Caco-2 (cell line): ENCODE measurements at places on chromosomes 13 and 19.

DNA sequence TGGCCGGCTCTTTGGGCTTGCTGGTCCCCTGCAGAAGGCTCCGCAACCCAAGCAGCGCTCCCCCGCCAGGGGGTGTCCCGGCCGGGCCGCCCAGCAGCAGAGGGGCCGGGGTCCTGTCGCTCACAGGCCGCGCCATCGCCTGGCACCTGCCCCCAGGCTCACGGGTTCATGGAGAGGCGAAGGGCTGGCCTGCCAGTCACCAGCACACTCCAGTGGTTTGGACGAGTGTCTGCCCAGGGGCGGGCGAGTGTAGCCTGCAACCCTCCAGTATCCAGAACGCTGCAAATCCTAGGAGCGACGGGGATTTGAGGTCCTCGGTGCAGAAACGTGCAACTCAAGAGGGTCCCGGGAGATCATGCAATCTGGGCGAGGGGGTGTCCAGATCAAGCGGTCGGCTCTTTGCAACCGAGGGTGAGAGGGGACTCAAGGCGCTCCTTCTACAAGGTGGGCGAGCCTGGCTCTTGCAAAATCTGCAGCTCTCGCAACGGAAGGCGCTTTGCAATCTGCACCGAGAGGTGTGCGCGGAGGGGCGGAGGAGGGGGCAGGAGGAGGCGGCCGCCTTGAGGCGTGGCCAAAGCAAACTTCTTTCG lies at the start of gene DBP:
Gene DBP, minus strand, starts transcription at position 521 of the 590 bp plus-strand sequence. Its CDS starts 385 bp downstream, at position 136.
- no peak for DNase-seq

GRCh38 chr13:23751195-23751594 lies 138.0 kb downstream of the MIPEP start:
- DNase-seq, result no peak

DNA sequence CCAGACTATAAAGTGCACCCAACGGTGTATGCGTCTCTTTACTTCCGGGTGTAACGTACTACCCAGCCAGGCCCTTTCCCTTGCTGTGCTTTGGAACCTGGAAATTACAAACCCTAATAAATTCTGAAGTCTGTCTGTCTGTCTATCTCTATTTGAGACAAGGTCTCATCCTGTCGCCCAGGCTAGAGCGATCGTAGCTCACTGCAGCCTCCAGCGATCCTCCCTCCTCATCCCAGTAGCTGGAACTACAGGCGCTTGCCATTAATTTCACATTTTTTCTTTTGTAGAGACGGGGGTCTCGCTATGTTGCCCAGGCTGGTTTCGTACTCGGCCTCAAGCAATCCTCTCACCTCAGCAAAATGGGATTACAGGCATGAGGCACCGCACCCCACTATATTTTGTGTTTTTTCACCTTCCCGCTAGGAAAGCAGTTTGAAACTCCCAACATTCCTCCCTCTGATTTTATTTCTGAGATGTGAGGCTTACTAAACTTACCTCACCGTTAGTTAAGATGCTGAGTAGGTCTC lies 469 bp upstream of the RNF6 start:
- no peak for DNase-seq

DNA sequence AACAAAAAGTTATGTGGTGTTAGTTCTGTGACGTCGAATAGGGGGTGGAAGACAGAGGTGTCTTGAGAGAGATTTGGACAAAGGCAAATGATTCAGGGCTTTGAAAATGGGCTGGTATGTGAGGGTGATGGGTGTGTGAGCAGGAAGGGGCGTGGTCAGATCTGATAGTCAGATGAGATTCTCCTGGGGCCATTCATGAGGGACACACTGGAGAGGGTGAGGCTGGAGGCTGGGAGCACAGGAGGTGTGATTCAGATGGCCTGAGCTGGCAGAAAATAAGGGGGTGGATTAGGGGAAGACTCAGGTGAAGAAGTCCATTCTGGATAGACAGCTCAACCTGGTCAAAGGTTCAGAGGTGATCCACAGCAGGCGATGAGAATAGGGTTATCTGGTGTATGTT lies 28.0 kb downstream of the CYP4F22 start:
- no peak for DNase-seq

GRCh38 chr19:10228920-10229319 lies 2.2 kb downstream of the S1PR2 start:
- DNase-seq, result peak; percentile 59

GRCh38 chr13:46804391-46804815 lies 7.4 kb upstream of the ESD start:
- no peak for DNase-seq

- DNase-seq, result peak; percentile 75
Observed at GRCh38 chr13:19818223-19818842, 35.6 kb upstream of the PSPC1 start.

DNA sequence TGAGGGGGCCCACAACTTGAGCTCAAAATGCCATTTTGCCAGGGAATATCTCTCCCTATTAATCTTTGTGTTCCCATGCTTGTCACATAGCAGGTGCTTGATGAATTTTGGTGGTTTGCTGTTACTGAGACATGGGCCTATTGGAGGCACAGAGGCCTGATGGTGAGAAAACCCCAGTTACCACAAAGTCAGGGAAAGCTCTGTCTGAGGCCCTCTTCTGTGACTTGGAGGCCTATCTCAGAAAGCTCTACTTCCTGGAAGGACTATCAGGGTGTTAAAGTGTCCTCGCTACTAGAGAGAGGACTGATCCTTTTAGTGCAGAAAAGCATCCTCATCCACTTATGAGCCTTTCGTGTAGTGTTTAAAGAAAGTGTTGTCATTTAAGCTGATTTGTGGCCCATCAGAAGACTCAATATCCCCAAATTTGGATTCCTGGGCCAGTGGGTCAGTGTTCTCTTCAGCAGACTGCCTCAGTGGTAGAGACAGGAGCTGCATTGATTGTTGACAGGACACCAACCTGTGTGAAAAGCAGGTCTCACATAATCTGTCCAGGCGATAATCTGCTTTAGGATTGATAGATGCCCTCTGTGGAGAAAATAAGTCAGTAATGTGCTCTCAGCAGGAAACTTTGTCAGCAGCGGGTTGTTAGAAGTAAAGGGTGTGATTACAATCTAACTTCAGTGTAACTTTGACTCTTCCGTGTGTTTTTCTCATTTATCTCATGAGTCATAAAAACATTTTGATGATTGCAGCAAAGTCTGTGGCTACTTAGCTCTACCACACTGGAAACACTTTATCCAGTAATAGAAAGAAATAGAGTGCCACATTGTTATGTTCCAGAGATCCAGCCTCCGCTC lies 121.0 kb downstream of the AKAP11 start:
- DNase-seq, result no peak

- peak; percentile 80 for DNase-seq
Observed at GRCh38 chr19:38233740-38234251, 9.8 kb upstream of the DPF1 start.

DNA sequence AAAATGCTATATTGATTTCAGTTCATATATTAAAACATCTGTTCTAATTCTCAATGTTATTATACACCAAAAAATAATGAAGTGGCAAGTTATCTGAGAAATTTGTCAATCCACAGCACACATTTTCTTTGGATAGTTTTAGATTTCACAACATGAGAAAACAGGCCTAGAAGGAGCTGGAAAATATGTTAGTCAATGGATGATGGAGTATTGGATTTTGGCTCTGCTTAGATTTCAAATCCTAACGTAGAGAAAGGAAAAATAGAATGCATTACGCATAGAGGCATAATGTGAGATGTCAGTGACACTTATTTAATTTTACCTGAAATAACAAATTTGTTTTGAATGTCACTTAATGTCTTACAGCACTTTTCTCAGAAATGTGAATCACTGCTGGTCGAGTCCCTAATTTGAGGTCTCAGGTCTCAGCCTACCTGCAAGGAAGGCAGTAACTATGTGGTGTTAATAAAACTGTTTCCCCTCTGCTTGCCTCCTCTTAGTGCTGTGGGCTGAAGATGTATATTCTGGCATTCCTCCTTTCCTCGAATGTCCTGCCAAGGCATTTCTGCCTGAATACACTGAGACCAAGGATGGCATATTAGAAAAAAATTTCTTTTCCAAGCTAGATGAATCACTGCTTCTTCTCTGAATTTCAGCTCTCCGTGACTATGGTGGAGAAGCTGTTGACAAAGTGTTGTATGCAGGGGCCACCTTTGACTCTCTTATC lies 232.4 kb downstream of the POSTN start:
- no peak for DNase-seq

- DNase-seq, result no peak
Observed at GRCh38 chr19:5587071-5587455, 19.3 kb upstream of the TINCR start.
